Activated T-helper 1 cell treated with anti-CD3 and anti-CD28 coated beads, Interleukin-12 subunit alpha, Interleukin-12 subunit beta, Interleukin-2, Interleukin-4 antibody, amounts not matched to agents 30 ng/mL and 10 ng/mL and 1 ng/mL, durations not matched to agents 14 hours and 24 hours and 36 hours (primary cell): ENCODE measurements at places on chromosomes 2 and 18. TPM values are rescaled to one million over a fixed set of nuclear protein-coding genes. Genes with fewer than 3 reads are reported as not detected.

RNASEH1 gene
- total RNA-seq: 30.5 and 31.6 TPM in 2 replicates

POTEI gene
- not detected in 2 replicates for total RNA-seq

DNA sequence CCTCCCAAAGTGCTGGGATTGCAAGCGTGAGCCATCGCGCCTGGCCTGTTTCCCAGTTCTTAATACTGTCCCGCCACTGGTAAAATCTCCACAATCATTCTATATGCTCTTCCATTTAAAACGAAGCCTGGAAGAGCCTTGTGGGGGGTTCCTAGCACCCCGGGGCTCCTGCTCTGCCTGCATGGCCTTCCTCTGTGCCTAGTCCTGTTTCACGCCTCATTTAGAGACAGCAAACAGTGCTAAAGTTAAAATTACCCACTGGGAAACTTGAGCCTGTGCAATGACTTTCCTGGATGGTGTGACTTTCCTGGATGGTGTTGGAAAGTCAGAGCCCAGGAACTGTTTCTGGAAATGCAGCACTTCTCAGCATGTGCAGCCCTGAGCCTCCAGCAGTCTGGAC, 55.0 kb downstream of the INPP5D start:
- DNase-seq: no peak
- H3K4me3 ChIP-seq: no peak overlapping the region
- peak overlapping the region; percentile 1 for H3K27ac ChIP-seq
- H3K4me1 ChIP-seq: peaks cover 56% of the 10 kb centered on the region

GRCh38 chr2:73841912-73842738, 13.4 kb downstream of the STAMBP start:
- no peak overlapping the region for H3K27ac ChIP-seq
- H3K36me3 ChIP-seq: peaks cover 48% of the 10 kb centered on the region
- H3K4me3 ChIP-seq: no peak overlapping the region

DNA sequence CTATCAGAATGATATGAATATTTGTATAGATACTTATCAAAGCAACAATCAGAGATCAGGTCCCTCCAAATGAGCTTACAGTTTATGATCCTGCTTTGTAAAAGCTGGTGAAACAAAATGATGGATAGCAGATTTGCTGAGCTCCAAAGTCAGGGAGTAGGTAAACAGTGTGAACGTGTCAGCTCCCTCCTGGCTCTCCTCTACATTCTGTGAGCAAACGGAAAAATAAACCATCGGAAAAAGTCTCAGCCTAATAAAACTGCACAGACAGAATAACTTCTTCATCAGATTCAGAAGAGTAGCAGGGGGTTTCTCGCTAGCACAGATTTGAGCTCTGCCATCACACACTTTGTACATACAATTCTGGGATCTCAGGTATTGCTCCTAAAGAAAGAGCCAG, 51.3 kb downstream of the BCL11A start:
- H3K27ac ChIP-seq: no peak overlapping the region
- H3K4me3 ChIP-seq: no peak overlapping the region
- peaks cover 8% of the 10 kb centered on the region for H3K27me3 ChIP-seq
- DNase-seq: no peak
- no peaks in the 10 kb centered on the region for H3K4me1 ChIP-seq

GRCh38 chr2:133414486-133415209, 153.6 kb downstream of the NCKAP5 start:
- no peaks in the 10 kb centered on the region for H3K36me3 ChIP-seq
- no peak overlapping the region for H3K4me3 ChIP-seq
- H3K27me3 ChIP-seq: no peaks in the 10 kb centered on the region
- H3K4me1 ChIP-seq: no peaks in the 10 kb centered on the region
- no peak for DNase-seq

DNA sequence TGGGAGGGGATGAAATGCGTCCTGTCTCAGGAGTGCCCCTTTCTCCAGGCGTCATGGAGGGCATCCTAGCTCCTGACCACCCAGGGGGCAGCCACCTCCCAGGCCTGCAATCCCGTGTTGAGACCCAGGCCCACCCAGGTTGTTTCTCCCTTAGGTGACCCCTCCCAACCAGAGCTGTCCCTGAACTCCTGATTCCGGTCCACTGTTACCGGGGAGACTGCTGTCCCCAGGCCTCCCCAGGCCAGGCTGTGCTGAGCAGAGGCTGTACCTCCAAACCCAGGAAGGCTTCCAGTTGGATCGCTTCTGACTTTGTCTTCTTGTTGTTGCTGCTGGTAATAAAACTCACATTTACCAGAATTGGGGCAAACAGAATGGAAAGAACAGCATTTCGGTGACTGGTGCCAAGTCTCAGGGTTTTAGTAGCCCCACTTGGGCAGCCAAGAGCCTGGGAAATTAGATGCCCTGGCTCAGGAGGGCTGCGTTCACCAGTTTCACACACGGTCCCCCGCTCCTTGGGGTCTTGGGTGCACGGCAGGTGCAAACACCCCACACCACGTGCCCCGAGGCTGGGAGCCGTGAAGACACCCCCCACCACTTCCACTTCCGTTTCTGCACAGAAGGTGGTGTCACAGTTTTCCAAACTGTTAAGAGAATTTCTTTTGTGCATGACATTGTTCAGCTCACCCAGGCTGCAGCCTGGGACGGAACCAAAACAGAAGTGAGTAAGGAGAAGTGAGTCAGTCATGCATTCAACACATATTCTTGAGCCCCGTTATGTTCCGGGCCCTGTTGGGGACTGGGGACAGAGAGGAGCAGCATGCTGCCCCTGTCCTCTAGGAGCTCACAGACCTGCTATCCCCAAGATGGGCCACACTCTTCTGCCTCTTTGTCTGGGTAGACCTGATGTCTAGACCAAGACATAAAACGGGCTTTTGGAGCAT, 29.4 kb downstream of the ITM2C start:
- no peak overlapping the region for H3K27ac ChIP-seq
- no peak overlapping the region for H3K4me3 ChIP-seq
- H3K4me1 ChIP-seq: no peaks in the 10 kb centered on the region
- H3K27me3 ChIP-seq: peaks cover 41% of the 10 kb centered on the region
- no peaks in the 10 kb centered on the region for H3K36me3 ChIP-seq

DNA sequence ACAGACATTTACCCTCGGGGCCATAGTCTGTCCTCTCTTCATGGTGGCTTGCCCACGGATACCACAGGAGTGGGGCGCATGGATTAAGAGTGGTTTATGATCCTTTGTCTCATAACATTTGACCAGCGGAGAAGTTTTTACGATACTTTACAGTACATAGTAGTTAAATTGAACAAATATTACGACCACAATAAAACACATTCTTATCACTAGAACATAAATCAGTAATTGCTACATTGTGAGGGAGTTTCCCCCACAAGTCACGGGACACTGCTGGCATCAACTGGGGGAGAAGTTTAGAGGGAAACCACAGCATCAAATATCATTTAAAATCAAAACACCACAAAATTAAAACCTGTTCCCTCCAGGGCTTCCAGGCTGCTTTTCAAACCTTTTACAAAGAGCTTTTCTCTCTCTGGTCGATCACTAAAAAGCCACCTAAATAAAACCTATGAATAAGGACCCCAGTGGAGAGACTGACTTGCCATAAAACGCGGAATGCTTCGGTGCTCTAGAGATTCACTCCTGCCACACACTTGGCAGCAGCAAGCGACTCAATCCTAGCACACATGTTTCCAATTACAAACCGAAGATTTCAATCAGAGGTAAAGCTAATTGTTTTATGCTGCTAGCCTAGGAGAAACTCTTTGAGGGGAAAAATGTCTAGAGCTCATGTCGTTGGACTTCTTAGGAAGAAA, 173.7 kb upstream of the HNRNPA3 start:
- no peak for DNase-seq
- peaks cover 5% of the 10 kb centered on the region for H3K27me3 ChIP-seq
- no peak overlapping the region for H3K4me3 ChIP-seq
- H3K36me3 ChIP-seq: no peaks in the 10 kb centered on the region

DNA sequence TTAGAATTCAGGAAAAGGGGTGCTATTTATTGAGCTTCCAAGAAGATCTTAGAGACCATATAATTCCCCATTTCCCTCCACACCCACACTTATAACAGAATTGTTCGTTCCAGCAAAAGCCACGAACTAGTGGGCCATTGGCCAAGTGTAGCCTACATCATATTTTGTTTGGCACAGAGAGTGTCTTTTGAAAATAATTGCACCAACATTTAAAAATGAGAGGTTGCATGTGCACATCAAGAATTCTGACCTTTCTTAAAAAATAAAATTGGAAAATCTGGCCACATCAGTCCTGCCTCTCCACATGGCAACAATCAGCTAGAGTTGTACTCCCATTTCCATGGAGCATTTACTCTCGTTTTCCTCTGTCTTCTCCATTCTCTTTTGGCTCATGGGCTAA, 655.5 kb upstream of the FANCL start:
- H3K4me1 ChIP-seq: no peaks in the 10 kb centered on the region
- H3K27ac ChIP-seq: no peak overlapping the region
- H3K36me3 ChIP-seq: no peaks in the 10 kb centered on the region
